ENCODE measurements at places on chromosomes 1 and 21.
A peak's percentile ranks its signal among the peaks of the same experiment; 100 is the strongest.

GRCh38 chr1:20487236-20487590, 1.2 kb upstream of the CAMK2N1 start:
- no peak overlapping the region for H3K27ac ChIP-seq
- H3K36me3 ChIP-seq: no peaks in the 10 kb centered on the region
- peak overlapping the region; percentile 61 for H3K4me3 ChIP-seq
- no peak for ATAC-seq

GRCh38 chr1:64898107-64898861, 68.1 kb downstream of the JAK1 start:
- peak; percentile 62 for ATAC-seq
- H3K27ac ChIP-seq: no peak overlapping the region
- no peaks in the 10 kb centered on the region for H3K27me3 ChIP-seq
- no peak overlapping the region for H3K4me3 ChIP-seq
- H3K4me1 ChIP-seq: peaks cover 96% of the 10 kb centered on the region

GRCh38 chr21:15406791-15407190, 323.0 kb upstream of the USP25 start:
- no peak overlapping the region for H3K4me3 ChIP-seq
- ATAC-seq: no peak
- no peaks in the 10 kb centered on the region for H3K4me1 ChIP-seq
- H3K36me3 ChIP-seq: no peaks in the 10 kb centered on the region

DNA sequence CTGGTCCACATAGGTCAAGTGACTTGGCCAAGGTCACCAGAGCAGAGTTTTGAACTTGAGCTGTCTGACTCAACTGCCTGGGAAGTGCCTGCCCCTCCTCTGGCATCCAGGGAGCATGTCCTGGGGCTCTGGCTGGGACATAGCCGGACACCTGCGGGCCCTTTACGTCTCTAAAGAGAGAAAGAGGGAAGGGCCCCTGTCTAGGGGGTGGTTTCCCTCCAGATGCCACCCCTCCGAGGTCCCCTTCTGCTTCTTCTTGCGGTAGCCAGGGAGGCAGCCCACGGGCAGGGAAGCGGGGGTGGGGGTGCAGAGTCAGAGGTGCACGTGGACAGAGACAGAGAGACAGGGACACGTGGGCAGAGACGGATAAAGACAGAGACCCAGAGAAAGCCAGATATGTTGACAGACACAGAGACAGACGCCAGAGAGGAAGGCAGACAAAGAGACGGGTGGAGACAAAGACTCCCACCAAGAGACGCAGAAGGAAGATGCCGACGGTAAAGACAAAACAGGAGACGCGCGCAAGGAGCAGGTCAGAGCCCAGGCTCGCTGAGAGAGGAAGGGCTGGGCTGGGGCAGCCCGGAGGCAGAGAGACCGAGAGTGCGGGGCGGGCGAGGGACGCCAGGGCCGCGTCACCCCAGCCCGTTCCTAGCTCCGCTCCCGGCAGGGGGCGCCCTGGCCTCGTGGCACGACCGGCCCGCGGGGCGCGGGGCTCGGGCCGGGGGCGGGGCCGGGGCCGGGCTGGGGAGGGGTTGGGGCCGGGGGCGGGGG, 458 bp upstream of the ALPL start:
- H3K27ac ChIP-seq: peak overlapping the region; percentile 71
- no peaks in the 10 kb centered on the region for H3K36me3 ChIP-seq
- peak; percentile 96 for ATAC-seq
- H3K27me3 ChIP-seq: peaks cover 41% of the 10 kb centered on the region

GRCh38 chr1:101603726-101604125, 366.9 kb downstream of the S1PR1 start:
- no peak overlapping the region for H3K4me3 ChIP-seq
- no peaks in the 10 kb centered on the region for H3K4me1 ChIP-seq
- peaks cover 18% of the 10 kb centered on the region for H3K27me3 ChIP-seq

GRCh38 chr1:48493041-48493440, 21.0 kb upstream of the SPATA6 start:
- no peak overlapping the region for H3K27ac ChIP-seq
- H3K4me1 ChIP-seq: peaks cover under 1% of the 10 kb centered on the region
- no peak overlapping the region for H3K4me3 ChIP-seq
- ATAC-seq: no peak

DNA sequence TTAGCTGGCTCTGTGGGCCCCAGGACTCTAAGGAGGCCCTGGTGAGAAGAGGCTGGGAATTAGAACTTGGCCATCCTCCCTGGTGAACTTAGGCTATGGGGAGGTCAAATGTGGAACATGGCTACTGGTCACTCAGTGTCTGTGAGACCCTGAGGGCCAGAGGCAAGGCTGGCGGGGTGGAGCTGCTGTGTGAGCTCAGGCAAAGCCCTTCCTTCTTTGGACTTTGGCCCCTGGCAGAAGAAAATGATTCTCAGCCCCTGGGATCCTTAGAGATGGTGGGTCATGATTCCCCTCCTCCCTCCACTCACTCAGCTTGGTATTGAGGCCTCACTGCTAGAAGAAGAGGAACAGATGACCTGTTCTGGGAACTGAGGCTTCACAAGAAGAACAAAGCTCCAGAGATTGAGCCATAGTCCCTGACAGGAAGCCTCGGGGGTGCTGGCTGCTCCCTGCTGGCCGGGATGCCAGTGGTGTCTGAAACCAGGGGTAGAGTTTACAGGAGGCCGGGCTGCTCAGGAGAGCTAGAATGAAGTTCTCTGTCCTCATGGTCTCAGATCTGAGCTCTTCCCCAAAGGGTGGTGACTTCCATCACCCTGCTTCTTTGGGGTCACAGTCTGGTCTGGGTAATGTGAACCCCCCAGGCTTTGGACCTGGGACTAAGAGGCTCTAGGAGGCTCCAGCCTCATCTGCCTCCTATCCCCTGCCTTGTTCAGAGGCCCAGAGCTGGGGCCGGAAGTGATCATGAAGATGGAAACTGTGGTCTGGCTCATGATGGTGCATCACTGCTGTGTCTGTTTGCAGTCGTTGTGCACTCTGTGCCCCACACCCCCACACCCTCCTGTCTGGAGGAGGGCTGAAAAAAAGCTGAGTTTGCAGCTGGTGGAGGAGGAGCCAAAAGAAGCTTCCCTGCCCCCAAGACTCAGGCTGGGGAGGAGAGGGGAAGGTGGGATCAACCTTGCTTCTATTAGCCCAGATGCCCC, 905 bp downstream of the BTBD19 start:
- no peaks in the 10 kb centered on the region for H3K27me3 ChIP-seq
- peak overlapping the region; percentile 96 for H3K27ac ChIP-seq
- peak overlapping the region; percentile 31 for H3K4me3 ChIP-seq
- ATAC-seq: peak; percentile 71
- peaks cover 75% of the 10 kb centered on the region for H3K4me1 ChIP-seq

DNA sequence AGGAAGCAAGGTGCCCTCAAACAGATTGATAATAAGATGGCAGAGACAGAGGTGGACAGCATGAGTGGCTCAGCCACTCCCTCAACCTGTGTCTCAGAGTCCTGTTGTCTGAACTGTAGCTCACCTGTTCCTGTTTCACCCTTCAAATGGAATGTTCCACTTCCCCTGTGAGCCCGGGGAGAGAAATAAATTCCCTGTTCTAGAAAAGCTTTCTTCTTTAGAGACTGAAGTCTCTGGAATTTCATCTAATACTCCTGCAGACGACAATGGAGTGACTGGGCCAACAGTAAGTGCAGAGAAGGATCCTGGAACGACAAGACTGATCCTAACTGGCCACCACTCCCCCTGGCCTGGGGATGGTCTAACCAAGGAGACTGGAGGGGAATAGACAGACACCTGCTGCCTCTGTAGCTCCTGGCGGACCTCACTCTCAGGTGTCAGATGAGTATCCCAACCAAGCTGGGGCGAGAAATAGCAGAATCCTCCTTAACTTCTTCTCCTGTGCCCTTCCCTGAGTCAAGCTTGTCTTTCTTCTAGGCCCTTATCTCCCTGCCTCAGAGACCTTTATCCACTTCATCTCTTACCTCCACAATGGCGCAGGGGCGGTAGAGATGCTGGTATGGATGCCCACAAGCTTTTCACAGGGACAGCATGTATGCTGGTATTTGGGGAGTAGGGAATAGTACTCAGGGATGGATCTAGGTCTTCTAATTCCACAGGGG, 45.4 kb downstream of the PLEKHA6 start:
- H3K4me1 ChIP-seq: peaks cover 18% of the 10 kb centered on the region
- H3K27ac ChIP-seq: peak overlapping the region; percentile 36
- peaks cover 15% of the 10 kb centered on the region for H3K27me3 ChIP-seq
- peak; percentile 54 for ATAC-seq

- H3K27me3 ChIP-seq: no peaks in the 10 kb centered on the region
- H3K36me3 ChIP-seq: no peaks in the 10 kb centered on the region
Observed at GRCh38 chr1:38744452-38745350, 114.9 kb downstream of the RRAGC start.

DNA sequence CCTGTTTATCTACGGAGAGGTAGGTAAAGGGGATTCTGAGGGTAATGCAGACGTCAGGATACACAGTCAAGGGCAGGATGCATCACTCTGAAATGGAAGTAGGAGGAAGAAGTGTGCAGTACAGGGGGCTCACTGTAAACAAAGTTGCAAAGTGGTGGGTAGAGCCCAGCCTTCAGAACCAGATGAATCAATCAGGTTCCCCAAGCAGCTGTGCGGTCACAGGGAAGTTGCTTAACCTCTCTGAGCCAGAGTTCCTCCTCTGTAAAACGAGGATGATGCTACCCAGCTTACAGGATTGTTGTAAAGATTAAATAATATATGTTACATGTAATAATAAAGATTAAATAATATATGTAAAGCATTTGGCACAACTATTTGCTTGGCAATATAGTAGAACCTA, 13.5 kb upstream of the MYOM3 start:
- H3K4me1 ChIP-seq: no peaks in the 10 kb centered on the region
- no peak for ATAC-seq
- H3K36me3 ChIP-seq: peaks cover 9% of the 10 kb centered on the region
- no peak overlapping the region for H3K4me3 ChIP-seq
- no peak overlapping the region for H3K27ac ChIP-seq

GRCh38 chr1:211822677-211823407, 7.7 kb downstream of the LPGAT1 start:
- H3K4me3 ChIP-seq: no peak overlapping the region
- H3K27me3 ChIP-seq: no peaks in the 10 kb centered on the region
- peak overlapping the region; percentile 32 for H3K27ac ChIP-seq

- peaks cover 19% of the 10 kb centered on the region for H3K4me1 ChIP-seq
- ATAC-seq: no peak
- no peaks in the 10 kb centered on the region for H3K36me3 ChIP-seq
- no peaks in the 10 kb centered on the region for H3K27me3 ChIP-seq
- no peak overlapping the region for H3K27ac ChIP-seq
Observed at GRCh38 chr1:31397360-31398095, 15.5 kb upstream of the SERINC2 start.

GRCh38 chr1:116256286-116256649, 116.8 kb upstream of the ATP1A1 start:
- H3K27ac ChIP-seq: no peak overlapping the region
- peaks cover 7% of the 10 kb centered on the region for H3K4me1 ChIP-seq
- H3K4me3 ChIP-seq: no peak overlapping the region
- H3K36me3 ChIP-seq: no peaks in the 10 kb centered on the region

GRCh38 chr1:39317910-39318633, 113.6 kb downstream of the MACF1 start:
- H3K4me3 ChIP-seq: no peak overlapping the region
- H3K27ac ChIP-seq: no peak overlapping the region
- peaks cover 6% of the 10 kb centered on the region for H3K4me1 ChIP-seq
- ATAC-seq: no peak
- H3K36me3 ChIP-seq: peaks cover 77% of the 10 kb centered on the region
- H3K27me3 ChIP-seq: no peaks in the 10 kb centered on the region

DNA sequence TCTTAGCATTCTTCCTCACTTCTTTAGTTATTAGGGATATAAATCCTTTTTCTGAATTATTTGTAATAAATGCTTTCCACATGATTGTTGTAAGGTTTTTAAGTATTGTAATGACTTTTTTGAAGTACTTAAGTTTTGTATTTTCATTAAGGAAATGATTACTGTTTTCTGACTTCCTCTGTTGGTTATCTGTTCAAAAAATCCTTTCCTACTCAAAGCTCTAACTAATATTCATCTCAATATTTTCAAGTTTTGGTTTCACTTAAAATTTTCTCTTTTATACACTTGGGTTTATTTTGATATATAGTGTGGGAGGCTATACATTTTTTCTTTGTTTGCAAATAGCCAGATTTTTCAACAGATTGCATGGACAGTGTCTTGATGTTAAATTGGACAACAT, 59.9 kb upstream of the NHLH2 start:
- H3K4me3 ChIP-seq: no peak overlapping the region
- H3K36me3 ChIP-seq: no peaks in the 10 kb centered on the region
- no peaks in the 10 kb centered on the region for H3K4me1 ChIP-seq
- no peak for ATAC-seq

DNA sequence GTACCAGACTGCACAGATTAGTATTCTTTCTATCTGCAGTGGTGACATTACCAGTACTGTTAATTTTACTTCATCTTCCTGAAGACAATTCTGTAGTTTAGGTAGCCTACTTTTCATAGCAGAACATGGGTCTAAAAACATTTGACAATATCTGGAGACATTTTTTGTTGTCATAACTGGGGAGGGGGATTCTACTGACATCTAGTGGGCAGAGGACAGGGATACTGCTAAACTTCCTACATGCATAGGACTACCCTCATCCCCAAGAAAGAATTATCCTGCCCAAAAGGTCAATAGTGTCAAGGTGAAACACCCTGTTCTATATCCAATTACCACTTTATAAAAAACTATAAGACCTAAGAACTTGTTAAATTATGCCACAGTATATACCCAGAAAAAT, 3.4 kb upstream of the ARHGAP29 start:
- no peak overlapping the region for H3K4me3 ChIP-seq
- H3K36me3 ChIP-seq: peaks cover 5% of the 10 kb centered on the region
- H3K4me1 ChIP-seq: peaks cover 10% of the 10 kb centered on the region
- ATAC-seq: no peak
- H3K27me3 ChIP-seq: peaks cover 77% of the 10 kb centered on the region

- H3K36me3 ChIP-seq: no peaks in the 10 kb centered on the region
- ATAC-seq: no peak
- H3K27me3 ChIP-seq: no peaks in the 10 kb centered on the region
Observed at GRCh38 chr1:23449306-23449705, 24.8 kb upstream of the TCEA3 start.

GRCh38 chr1:62271948-62272728, 47.1 kb downstream of the KANK4 start:
- no peaks in the 10 kb centered on the region for H3K36me3 ChIP-seq
- peak; percentile 74 for ATAC-seq
- H3K4me3 ChIP-seq: no peak overlapping the region

- ATAC-seq: no peak
- no peak overlapping the region for H3K4me3 ChIP-seq
- H3K4me1 ChIP-seq: no peaks in the 10 kb centered on the region
- H3K27me3 ChIP-seq: peaks cover 49% of the 10 kb centered on the region
- H3K27ac ChIP-seq: no peak overlapping the region
Observed at GRCh38 chr1:201309416-201309815, 26.1 kb downstream of the PKP1 start.

DNA sequence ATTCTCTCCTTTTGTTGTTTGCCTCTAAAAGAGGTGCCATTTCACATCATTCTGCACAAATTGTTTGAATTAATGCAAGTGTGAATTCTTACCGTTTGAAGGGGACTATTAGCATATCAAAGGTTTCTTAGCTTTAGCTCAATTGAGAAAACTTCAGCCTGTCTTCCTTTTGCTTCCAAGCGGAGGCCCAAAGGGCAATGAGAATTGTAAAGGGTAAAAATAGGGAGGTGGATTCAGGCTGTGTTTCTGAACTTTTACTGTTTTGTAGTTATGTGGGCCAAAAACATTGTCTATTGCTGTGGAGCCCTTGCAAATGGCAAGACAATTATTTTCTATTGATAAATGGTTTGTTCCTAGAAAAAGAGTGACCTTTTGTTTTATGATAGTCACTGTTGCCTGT, 3.6 kb downstream of the ADGRL2 start:
- no peak for ATAC-seq
- H3K27me3 ChIP-seq: peaks cover 40% of the 10 kb centered on the region
- H3K4me3 ChIP-seq: no peak overlapping the region
- H3K36me3 ChIP-seq: no peaks in the 10 kb centered on the region

Data from stimulated activated memory B cell treated with anti-CD40 and anti-IgM and Interleukin-4, amounts not matched to agents 10 μg/mL and 1 μg/mL and 100 μg/mL, for 72 hours (primary cell).